ENCODE measurements at places on chromosomes 1 and 21.

- no peak for DNase-seq
Observed at GRCh38 chr1:15341634-15342407, 67.9 kb upstream of the EFHD2 start.

DNA sequence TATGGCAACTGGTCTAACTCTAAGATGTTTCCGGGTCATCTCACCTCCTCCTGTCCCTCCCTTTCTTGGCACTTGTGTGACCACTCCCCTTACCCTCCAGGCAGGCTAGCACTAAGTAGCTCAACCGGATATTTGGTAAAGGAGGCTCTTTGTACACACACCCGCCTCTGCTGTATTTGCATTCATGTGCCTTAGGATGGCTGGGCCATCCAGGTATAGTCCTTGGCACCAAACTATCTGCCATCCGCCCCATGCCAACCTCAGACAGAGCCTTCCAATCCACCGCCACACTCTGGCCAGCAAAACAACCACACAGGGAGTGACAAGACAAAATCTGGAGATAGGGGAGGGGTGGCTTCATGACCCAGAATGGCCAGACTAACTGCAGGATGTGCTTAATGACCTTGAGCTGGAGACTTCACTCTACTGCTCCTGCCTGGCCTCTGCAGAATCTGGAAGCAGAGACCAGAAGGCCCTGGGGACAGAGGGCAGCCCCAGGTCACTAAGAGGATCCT lies 59.5 kb downstream of the CDK18 start:
- DNase-seq: no peak

GRCh38 chr1:69328186-69328585 lies 239.5 kb upstream of the LRRC7 start:
- DNase-seq: no peak

GRCh38 chr1:167109125-167109524 lies 15.2 kb downstream of the STYXL2 start:
- no peak for DNase-seq

- no peak for DNase-seq
Observed at GRCh38 chr1:234875328-234875952, 253.2 kb downstream of the TOMM20 start.

GRCh38 chr21:41775149-41775472 lies 8.3 kb upstream of the RIPK4 start:
- DNase-seq: no peak

- DNase-seq: no peak
Observed at GRCh38 chr1:101406271-101406670, 169.5 kb downstream of the S1PR1 start.

GRCh38 chr1:14263225-14263624 lies 335.3 kb upstream of the KAZN start:
- no peak for DNase-seq

DNA sequence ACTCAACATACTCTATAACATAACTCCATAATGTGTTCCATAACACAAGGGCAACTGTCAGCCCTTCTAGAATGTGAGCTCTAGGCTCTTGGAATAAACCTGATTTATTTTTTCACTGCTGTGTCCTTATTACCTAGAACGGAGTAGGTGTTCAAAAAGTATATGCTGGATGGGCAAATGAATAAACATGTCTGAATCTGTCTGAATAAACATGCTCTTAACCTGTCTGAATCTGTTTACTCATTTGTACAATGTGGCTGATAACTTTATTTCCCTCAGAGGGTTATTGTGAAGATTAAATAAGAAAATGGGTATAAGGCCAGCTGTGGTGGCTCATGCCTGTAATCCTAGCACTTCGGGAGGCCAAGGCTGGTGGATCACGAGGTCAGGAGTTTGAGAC lies 42.3 kb downstream of the AZIN2 start:
- no peak for DNase-seq

DNA sequence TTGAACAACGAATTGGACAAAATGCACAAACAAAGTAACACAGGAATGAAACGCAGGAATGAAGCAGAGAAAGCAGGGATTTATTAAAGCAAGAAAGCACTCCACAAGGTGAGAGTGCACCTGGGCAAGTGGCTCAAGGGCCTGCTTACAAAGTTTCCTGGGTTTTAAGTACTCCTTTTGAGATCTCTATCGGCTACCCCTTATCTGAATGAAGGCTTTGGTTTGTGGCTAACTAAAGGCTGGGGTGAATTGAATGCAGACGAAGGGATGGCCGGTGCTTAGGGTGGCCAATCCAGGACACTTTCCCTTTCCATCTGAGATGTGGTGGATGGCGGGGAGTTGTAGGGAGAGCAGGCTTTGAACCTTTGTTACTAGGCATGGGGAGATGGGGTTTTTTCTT lies 151.4 kb upstream of the KIAA0040 start:
- no peak for DNase-seq

DNA sequence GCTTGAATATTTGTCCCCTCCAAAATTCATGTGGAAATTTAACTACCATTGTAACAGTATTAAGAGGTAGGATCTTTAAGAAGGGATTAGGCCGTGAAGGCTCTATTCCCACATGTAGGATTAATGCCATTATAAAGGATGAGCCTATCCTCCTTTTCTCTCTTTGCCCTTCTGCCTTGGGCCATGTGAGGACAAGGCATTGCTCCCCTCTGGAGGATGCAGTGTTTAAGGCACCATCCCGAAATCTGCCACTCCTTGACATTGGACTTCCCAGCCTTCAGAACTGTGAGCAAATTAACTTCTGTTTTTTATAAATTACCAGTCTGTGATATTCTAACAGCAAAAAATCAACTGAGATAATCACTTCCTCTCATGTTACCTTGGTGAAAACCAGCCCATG lies 124.4 kb downstream of the TOMM20 start:
- no peak for DNase-seq

DNA sequence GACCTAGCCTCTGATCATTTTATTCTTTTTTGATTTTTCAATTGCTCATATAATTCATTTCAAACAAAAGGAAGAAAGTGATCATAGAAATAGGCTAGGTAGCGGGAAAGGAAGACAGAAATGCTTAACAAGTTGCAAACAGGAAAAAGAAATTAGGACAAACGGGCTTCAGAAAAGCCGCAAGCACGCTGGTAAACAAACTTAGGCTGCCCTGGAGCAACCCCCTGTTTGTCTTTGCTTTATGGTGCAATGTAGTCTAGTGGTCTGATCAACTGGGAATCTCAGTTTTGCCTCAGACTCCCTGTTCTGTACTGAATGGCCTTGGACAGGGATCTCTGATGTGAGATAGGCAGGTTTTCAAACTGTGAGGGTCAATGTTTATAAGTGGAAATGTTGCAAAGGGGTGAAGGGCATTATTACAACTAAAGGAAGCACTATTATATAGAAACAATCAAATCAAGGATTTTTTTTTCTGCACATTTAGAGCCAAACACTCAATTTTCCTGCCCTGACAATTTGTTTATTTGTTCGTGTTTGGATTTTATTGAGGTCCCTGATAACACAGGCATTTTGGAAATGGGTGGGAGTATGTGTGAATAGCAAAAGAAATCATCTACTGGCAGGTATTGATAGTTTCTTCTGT lies 146.8 kb upstream of the NRIP1 start:
- no peak for DNase-seq

Data from GM18507 (cell line).